ENCODE measurements at places on chromosomes 1 and 21.

DNA sequence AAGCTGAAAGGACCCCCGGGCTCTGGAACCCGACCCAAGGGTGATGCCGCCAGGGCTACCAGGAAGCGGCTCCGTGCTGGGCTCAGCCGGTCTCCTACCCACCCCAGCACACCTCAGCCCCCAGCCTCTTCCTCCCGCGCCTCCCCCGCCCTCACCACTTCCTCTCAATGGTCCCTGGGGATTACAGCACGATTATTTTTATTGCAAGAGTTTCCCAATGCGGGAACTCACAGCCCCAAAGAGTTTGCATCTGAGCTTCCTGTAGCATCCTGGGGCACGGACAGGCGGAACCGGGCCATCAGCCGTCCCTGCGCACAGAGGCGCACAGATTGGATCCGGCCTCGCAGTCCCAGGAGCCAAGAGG, 8.7 kb upstream of the SLX9 start:
- no peak for DNase-seq

DNA sequence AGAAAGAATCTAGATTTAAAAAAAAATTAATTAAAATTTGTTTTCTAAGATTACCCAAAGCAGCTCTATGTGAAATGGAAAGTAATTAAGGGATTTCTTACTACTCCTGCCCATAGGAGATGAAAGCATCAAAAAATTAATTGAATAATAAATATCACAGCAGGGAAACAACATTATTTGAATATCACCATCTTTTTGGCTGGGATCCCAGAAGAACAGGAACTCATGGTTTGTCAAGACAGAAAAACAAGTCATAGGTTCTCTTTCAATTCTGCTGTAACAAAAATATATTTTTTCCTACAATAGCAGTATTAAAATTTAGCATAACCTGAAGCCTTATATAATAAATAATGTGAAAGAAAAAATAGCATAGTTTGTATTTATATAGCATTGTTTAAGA, 1713.4 kb downstream of the NCAM2 start:
- no peak for DNase-seq

- DNase-seq = no peak
Measured at GRCh38 chr1:54485416-54485815, 62.6 kb upstream of the ACOT11 start.

DNA sequence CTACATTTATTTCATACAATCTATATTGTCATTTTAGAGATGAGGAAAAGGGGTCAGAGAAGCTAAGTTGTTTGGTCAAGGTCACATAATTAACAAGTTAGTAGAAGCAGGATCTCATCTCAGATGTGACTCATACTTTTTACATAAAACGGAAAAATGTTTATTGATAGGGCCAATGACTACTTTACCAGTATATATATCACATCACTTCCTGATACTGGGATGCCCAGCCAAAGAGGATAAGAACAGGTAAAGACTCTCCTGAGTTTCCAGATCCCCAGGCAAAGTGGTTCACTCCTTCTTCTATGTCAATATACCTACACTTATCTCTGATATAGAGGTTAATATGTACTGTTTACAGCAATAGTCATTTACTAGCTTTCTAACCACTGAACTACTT, 21.0 kb downstream of the YIPF1 start:
- no peak for DNase-seq

DNA sequence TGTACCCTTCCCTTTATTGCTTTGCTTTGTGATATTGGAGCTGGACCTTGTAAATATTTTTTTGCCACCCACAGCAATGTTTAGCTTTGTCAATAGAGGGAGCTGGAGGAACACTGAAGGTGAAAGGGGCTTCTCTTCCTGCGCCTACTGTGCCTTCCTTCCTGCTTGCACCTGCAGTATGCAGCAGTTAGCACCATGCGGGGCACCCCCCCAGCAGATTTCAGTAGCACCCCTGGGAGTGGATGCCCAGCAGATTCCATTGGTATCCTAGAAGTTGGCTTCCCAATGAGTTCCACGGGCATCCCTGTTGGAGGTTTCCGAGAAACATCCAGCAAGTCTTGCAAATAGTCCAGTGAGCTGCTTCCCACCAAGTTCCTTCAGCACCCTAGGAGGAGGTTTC, 25.6 kb downstream of the S100A10 start:
- no peak for DNase-seq

DNA sequence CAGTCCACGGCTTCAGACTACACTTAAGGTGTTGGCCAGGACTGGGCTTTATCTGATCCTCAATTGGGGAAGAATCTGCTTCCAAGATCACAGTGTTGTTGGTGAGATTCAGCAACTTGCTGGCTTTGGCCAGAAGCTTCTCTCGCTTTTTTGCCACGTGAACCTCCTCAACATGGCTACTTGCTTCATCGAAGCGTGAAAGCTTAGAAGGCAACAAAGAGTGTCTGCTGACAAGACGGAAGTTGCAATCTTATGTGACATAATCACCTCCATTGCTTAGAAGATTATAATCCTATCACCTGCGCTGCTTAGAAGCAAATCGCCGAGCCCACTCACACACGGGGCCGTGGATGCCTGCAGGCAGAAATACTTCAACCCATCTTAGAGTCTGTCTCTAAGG, 10.4 kb upstream of the ITPKB start:
- no peak for DNase-seq
